ENCODE measurements at places on chromosomes 4 and X.

DNA sequence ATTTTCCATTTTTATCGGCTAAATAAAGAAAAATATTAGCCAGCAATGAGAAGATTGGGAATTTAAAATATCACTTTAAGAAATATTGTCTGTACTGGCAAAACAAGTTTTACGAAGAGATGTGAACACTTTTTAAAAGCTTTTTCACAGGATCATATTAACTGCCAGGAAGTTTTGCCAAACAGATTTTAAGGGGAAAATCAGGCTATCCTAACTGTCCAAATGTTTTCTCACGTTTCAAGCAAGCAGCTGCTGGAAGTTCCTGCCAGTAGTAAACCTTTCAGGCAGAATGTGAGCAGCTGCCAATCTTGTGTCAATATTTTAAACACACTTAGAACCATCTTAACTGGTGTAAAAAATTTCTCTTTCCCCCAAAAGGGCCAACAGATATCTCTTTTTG lies 101.1 kb downstream of the ADGRL3 start:
- DNase-seq: no peak

GRCh38 chr4:169017971-169018370 lies 7.9 kb upstream of the CBR4 start:
- DNase-seq: peak; percentile 59

DNA sequence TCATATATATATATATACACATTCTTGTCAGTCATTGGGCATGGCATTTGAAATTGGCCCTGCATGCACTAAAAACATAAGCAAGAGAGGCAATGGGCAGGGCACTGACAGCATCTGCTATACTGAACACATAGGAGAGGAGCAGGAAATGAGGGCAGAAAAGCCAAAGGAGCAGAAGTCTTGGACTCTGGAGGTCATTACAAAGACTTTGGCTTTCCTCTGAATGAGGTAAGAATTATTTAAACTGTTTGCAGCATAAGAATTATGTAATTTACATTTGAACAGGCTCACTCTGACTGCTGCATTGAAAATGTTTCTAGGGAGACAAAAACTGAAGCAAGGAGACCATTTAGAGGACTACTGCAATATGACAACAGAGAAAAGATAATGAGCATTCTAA lies 396.5 kb downstream of the PRDM5 start:
- DNase-seq: no peak

GRCh38 chr4:176479767-176480166 lies 160.0 kb downstream of the SPCS3 start:
- DNase-seq: no peak

GRCh38 chr4:173242466-173243250 lies 74.0 kb downstream of the GALNT7 start:
- no peak for DNase-seq

DNA sequence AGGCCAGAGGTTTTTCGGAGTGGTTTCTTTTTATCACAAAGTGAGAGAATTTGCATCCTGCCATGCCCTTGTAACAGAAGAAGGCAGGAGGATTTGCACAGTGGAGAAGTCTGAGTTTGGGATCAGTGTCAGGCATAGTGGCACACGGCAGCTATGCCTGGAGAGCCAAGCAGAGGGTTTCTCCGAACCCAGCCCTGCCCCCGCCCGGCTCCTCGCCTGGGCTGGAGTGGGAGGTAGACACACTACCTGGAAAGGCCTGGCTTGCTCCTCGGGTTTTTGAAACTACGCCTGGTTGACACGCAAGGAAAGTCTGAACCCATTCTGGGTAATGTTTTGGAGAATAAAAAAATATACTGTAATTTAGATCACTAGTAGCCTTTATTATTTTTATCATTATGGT lies 1653.6 kb upstream of the TENM3 start:
- no peak for DNase-seq

GRCh38 chr4:83360018-83360417 lies 25.4 kb upstream of the HPSE start:
- no peak for DNase-seq

DNA sequence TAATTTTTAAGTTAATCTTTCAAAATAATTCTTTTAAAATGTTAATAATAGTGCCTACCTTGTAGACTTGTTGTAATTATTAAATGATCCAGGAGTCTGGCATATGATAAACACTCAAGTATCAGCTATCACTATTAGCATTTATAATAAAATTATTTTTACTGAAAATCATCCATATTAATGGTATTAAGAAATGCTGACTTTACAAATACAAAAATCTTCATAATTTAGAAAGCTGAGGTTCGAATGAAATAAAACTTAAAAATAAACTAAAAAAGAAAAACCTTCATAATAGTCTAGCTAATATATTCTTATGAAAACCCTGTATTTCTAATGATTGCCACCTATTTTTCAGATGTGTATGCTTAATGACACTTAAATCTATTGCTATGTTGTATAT lies 5.2 kb downstream of the MGARP start:
- DNase-seq: no peak

DNA sequence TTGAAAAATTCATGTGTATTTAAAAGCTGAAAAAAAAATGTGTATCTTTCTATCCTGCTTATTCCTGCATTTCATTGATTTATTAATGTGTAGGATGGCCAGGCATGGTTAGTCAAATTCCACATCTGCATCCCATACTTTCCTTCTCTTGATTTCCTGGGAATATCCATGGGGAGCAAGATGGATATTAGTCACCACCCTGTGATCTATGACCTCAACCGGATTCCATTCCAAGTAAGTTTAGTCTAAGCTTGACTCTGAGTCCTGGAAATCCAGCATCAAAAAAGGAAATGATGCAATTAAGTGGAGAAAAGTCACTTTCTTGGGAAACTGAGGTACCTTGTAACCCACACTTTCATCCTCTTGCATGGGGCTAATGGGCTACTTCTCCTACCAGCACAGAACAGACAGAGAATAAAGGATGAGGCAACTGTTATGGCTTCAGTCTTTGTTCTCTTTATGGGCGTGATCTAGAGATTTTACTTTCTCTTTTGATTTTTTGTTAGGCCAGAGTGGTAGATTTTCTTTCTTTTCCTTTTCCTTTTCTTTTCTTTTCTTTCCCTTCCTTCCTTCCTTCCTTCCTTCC lies 17.1 kb upstream of the BEX4 start:
- no peak for DNase-seq

- no peak for DNase-seq
Observed at GRCh38 chrX:8868070-8868773, 67.0 kb upstream of the FAM9A start.

- DNase-seq: no peak
Observed at GRCh38 chr4:169268951-169269760, 1.6 kb downstream of the SH3RF1 start.

GRCh38 chrX:107736781-107737531 lies 38.6 kb downstream of the TSC22D3 start:
- no peak for DNase-seq

- no peak for DNase-seq
Observed at GRCh38 chr4:99156992-99157391, 12.9 kb upstream of the ADH4 start.

DNA sequence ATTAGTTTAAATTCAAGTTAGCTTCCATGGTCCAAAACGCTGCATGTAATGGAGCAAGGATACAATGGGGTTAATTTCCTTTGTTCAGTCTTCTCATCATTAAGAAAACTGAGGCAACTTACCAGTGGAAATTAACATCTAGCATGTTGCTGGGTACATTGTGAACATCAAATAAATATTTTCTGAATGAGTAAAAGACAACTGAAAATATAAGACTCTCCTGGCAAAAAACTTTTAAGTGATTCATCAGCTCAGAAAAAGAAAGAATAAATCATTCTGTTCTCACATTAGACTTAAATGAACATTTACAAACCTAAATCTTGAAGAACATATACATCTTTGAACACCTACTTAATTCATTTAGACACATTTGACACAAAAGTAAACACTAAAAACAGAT lies 138.4 kb upstream of the ETNPPL start:
- no peak for DNase-seq

GRCh38 chrX:102846544-102847236 lies 90.4 kb upstream of the RAB40AL start:
- no peak for DNase-seq

DNA sequence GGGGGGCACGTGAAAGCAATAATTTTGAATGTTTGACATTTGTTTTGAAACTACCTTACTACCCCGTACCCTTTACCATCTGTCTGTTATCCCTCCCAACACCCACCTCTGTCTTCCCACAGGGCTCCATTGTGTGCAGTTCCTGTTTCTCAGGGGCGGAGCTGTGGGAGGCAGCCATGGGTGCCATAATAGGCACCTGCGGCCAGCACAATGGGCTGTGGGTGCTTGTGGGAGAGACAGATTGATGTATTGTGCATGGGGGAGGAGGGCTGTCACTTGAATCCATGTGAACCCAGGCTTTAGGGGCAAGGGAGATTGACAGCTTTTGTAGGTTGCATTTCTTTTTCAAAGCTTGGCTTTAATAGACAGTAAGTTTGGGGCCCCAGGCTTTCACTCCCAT lies 122.6 kb upstream of the CXorf66 start:
- no peak for DNase-seq

DNA sequence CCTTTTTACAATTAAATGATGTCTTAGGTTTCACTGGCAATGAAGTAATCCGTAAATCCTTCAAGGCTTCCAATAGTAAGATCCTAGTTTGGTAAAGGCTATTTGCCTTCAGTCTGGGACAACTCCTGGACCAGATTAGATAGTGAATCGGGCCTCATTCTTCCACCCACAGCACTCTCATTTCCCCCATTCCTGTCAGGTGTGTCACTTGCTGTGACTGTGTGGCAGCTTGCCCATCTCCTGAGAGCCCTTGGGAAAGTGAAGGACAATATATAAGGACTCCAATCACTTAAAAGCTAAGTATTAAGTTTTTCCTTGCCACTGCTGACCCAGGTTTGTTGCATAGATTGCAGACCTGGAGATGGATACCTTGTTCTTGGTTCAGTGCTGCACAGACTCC lies 3.3 kb upstream of the GASK1B start:
- no peak for DNase-seq

DNA sequence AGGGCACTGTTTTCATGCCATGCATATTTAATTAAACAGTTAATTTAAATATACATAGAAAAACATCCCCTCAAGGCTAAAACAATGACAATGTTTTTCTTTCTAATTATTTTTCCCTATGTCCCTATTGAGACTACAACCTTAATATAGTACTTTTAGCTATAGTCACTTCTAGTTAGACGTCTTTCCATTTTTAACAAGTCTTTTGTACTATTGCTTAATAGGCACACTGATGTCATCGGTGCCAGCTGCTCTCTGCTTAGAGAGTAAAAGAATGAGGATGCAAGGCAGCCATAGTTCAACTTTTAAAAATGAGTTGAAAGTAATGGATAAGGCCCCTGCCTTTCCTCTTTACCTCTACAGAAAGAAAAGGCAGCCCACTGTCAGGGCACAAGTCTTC lies 191.1 kb downstream of the KCTD8 start:
- no peak for DNase-seq

DNA sequence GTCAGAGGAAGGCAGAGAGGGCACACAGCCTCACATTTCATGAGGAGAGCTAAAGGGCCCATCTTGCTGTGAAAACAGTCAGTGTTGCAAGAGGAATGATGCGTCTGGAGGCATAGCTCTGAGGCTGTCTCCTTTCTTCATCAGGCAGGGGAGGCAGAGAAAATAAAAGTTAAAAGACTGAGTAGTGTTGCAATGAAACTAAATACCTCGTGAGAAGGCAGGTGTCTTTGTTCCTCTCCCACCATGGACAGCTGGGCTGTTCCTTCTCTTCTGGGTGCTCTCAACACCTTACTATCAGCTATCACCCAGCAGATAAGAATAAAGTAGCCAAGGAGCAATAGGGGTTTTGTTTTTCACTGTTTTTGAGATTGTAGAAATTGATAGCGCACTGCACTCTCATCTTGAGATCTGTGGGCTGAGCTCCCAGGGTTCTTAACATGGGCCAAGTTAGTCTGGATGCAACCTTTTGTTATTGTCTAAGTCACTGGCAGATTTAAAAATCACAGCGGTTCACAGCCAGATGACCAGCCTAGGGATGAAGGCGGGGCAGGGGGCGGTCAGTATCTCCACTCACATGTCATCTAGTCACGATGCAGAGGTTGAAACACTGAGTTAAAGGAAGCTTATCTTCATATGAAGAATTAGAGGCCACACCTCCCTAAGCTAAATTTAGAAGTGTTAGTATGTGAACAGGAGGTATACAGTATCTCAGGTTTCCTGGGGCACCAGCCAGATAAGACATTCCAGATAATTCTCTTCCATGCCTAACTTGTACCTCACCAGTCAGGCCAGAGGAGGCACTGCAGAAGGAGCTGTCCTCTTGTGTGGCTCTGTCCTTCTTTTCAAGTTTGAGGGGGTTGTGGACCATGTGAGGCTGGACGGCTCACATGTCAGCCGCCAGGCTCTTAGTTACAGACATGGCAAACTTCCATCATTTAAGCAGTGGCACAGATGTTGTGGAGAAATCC lies 36.9 kb downstream of the PARM1 start:
- DNase-seq: no peak

GRCh38 chrX:9622128-9622527 lies 143.5 kb downstream of the GPR143 start:
- DNase-seq: no peak

GRCh38 chr4:8506373-8507195 lies 66.0 kb downstream of the TRMT44 start:
- DNase-seq: peak; percentile 36

DNA sequence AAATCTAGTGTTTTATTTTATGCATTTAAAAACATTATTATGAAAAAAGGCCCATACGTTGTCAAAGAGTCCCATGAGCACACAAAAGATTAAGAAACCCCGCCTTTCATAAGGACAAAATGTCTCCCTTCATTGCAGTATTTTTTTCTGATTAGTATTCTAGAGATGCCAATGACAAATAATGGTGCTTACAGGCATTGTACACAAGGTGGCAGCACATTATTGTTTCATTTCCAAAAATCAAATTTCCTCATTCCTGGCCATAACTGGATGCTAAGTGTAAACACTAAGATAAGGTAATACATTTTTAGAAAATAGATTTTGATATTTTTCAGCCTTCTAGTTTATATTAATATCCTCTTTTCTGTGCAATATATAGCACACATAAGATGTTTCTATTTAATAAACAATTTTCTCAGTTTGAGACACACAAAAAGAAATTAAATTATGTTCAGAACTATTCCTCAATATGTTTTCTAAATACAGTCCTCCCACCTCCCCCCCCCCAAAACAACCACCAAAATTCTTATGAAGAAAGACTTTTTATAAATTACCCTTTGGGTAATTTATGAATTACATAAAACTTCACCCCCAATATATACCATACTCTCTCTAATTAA lies 47.7 kb downstream of the TIGD2 start:
- peak; percentile 4 for DNase-seq

GRCh38 chr4:142913461-142914030 lies 67.4 kb upstream of the INPP4B start:
- DNase-seq: no peak

DNA sequence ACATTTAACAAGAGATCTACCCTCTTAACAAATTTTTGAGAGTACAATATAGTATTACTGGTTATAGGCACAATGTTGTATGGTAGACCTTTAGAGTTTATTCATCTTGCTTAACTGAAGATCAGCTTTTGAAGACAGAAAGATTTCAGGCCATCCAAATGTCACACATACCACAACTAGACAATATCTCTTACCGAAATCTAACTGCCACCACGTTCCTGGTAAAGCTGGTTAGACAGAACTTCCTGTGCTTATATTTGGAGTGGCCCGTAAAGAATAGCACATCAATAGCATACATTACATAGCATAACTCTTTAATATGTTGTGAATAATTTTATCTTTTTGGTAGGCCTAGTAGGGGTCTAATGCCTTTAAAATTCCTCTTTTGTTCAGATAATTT lies 29.8 kb upstream of the ARHGEF6 start:
- no peak for DNase-seq
